Glomerular endothelial cell (primary cell): ENCODE measurements at places on chromosomes 1 and 21. TPM values are rescaled to one million over a fixed set of nuclear protein-coding genes. Genes with fewer than 3 reads are reported as not detected.

Gene ARHGAP29
- total RNA-seq, result 208 and 221 TPM in 2 replicates

Gene FMO3
- not detected in 2 replicates for total RNA-seq

Gene GCSAML
- not detected in 2 replicates for total RNA-seq

Gene NUF2
- 1.8 and 8.0 TPM in 2 replicates for total RNA-seq

Gene LCE6A
- not detected in 2 replicates for total RNA-seq

Gene CNIH3
- total RNA-seq, result 3.1 and 3.4 TPM in 2 replicates

Gene USH2A
- total RNA-seq, result not detected in 2 replicates

Gene VAV3
- total RNA-seq, result 10.1 and 16.4 TPM in 2 replicates

GRCh38 chr1:78095593-78095992, 49.8 kb downstream of the GIPC2 start:
- DNase-seq, result no peak

- no peak for DNase-seq
Observed at GRCh38 chr1:163013826-163014600, 55.1 kb upstream of the RGS4 start.

- no peak for DNase-seq
Observed at GRCh38 chr1:82116105-82116504, 315.4 kb downstream of the ADGRL2 start.

DNA sequence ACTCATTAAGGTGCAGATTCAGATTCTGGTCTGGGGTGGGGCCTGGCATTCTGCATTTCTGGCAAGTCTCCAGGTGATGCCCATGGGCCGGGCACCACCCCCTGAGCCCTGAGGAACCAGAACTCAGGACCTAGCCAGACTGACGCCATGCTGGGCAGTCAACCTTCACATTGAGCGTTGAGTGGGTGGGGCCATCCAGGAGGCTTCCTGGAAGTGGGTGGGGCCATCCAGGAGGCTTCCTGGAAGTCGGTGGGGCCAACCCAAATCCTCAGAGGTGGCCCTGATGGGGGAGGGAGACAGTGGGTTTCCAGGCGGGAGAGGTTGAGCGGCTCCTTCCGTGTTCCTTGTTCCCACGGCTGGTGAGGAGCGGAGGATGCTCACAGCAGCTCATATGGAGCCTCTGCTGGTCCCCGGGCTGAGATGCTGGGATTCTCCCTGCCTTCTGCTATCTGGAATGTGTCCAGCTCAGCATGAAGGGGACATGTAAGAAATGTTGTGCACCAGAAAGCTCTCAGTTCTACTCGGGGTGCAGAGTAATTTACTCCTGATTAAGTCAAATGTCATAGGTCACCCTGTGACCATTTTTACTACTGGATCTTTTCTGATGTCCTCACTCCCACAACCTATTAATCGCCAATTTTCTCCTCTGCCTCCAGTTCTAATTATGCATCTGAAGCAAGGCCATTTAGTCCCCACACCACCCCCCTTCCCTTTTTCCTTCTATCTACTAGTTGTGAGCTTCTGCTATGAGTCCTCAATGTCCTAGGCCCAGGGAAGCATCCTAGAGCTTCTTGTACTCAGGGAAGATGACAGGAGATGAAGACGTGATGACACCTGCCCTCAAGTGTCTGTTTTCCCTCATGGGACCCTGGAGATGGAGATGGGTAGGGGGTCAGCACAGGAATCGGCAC, 435.4 kb downstream of the PTPRU start:
- DNase-seq, result no peak

DNA sequence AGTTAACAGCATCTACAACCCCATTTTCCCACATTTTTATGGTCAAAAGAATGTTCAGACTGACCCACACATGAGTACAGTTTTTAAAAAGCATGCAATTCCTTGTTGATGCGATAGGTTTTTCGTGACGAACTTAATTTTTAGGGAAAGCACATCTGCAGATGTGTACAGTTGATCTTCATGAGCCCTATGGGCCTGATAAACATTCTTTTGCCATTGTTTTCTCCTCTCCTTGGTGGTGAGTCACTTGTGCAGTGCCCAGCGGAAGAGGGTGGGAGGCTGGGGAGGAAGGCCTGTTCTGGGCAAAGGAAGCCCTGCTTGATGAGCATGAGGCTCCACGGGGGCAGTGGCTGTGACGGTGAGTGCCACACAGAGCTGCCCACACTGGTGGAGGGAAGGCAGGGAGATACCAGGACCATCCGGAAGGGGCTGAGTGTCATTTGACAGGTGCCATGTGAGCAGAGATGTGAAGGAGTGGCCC, 5.3 kb downstream of the ARF1 start:
- DNase-seq, result peak; percentile 69

DNA sequence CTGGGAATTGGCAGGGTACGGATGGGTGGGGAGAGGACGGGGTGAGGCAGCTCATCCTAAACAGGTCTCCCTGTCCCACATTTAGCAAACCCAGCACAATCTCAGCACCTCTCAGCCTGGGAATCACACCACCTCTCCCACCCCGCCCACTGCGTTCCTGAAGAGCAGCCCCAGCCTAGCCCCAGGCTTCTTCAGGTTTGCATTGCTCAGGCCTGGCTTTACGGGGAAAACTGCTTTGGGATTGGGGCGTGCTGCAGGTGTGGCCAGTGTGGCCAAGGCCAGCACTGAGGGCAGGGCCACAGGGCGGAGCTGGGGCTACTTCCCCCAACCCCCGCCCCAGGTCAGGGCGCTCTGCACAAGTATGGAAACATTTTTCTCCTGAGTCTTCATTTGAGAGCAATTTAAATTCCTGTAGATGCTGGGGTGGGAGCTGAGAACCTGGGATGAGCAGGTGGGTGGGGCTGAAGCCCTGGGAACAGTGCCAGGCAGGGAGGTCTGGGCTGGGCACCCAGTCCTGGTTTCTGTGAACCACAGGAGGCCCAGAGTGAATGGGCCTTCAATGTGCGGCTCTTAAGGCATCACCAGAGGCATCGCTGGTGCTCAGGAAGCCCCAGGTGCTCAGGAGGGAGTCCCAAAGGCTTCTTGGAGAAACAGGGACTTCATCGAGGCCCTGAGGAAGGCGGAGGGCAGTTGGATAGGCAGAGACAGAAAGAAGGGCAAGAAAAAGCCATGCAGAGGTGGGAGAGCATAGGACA, 24.1 kb downstream of the TNNT2 start:
- no peak for DNase-seq

DNA sequence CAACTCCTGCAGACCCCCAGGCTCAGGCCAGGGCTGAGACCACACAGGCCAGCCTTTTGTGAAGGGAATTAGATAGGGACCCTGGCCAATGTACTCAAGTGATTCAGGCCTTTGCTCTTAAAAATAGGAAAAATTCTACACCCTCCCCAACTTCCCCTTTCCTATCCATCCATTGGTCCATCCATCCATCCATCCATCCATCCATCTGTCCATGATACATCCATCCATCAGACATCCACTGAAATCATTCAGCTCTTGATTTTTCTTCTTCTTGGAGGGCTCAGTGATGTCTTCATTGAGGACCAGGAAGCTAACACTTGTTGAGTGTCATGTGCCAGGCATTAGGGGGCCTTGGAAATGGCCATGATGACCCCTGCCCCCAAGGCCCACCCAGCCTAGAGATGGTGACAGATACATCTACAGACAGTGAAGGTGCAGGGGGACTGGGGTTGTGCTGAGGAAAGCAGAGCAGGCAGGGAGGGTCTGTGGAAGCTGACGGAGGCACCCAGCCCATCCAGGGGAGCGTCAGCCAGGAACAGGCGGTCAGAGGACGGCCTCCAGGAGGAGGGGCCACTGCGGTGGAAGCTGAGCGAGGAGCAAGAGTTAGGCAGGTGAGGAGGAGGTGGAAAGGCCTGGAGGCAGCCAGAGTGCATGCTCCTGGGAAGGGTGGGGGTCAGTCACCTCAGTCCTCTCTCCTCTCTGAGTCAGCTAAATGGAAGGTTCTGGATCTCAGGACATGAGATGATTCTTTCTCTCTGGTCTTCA, 81.9 kb downstream of the EPHB2 start:
- no peak for DNase-seq

- DNase-seq, result no peak
Observed at GRCh38 chr1:205791568-205792180, 16.4 kb upstream of the RAB29 start.

GRCh38 chr1:151072224-151072623, 1.7 kb downstream of the GABPB2 start:
- DNase-seq, result no peak

GRCh38 chr1:245874942-245875580, 632.0 kb downstream of the SMYD3 start:
- DNase-seq, result peak; percentile 90

DNA sequence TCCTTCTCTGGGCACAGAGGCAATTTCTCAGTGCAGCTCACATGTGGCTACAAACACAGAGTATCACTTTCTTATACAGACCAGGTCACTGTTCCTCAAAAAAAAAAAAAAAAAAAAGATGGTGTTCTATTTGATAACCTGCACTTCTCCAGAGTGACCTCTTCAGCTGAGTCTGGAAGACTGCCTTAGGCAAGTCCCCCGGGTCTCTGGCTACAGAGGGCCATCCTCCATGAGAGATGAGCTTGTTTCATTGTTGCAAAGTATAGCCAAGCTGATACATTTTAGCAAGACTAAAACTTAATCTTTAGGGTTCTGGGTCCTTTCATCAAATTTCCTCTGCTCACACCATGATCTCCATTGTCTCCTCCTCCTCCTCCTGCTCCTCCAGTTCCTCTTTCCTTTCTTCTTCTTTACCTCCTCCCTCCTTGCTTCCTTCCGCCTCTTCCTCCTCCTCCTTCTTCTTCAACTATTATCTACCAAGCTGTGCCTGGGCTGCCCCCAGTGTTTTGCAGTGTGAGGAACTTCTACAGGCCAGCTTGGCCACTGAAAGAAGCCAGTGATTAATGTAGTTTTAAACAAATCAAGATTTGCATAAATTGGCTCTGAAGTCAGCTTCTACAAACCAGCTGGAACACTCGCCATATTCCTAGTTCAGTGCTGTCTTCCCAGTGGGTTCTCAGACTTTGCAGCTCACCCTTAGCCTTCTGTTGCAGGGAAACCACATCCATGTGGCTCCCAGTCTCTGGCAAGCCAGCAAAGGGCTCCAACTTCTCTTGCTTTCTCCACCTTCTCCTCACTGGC, 139.4 kb downstream of the RUNX1 start:
- no peak for DNase-seq

GRCh38 chr1:110356379-110356778, 17.2 kb downstream of the RBM15 start:
- no peak for DNase-seq

GRCh38 chr1:47187926-47188250, 1.9 kb downstream of the PDZK1IP1 start:
- DNase-seq, result no peak

DNA sequence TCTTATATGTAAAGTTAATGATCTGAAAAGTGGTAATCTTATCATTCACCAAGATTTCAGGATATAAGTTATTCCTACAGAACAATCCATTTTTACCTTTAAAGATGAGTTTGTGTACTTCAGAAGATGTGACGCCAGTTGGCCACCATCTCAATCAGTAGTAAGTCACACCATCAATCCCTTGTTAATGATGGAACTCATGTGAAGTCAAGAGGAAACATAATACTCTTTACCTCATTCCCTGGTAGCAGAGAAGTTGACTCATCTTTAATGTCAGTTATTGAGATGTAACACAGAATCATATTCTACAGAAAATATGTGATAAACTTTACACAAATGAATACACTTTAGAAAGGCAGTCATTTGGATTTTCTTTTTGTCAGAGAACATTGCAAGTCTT, 38.2 kb downstream of the MRPL39 start:
- DNase-seq, result no peak

GRCh38 chr1:236282425-236282716, 613 bp upstream of the ERO1B start:
- no peak for DNase-seq

DNA sequence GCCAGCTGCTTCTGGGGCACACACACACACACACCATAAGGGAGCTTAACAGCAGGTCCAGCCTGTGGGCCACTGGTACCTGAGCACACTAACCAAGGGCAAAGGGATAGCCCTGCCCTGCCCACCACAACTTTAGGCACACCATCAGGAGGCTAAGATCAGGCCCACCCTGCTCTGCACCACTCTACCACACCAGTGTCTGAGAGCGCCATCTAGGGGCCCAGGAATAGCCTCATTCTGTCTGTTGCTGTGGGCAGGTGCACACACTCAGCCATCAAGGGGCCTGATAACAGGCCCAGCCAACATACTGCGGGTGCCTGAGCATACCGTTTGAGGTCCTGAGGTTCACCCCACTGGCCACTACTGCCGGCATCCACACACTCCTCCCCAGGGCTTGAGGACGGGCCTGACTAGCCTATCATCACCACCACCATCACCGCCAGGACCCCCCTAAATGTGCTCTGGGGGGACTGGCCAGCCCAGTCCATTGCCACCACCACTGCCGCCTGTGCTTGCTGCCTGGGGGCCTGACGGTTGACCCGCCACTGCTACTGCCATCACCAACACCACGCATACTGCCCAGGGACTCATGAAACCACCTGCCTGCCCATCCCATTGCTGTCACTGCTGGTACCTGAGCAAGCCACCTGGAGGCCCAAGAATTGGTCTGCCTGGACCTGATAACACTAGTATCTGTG, 31.3 kb downstream of the NSL1 start:
- DNase-seq, result no peak

DNA sequence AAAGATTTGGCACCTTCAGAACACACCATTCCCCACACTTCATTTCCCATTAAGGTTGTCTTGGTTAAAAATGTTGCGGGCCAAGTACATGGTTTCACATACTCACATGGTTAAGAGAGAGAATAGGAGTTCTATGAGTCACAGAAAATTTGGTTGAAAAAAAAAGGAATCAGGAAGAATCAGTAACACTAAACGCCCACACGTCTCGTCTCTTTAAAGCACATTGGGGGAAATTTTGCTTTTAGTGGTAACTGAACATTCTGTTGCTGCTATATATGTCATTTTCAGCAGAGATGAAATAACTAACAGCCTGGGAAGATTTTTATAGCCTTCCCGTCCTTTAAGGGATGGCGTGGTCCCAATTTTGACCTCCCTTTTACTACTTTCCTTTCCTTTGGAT, 132.9 kb upstream of the ERG start:
- no peak for DNase-seq

GRCh38 chr1:66678146-66678545, 74.1 kb upstream of the DYNLT5 start:
- DNase-seq, result no peak

DNA sequence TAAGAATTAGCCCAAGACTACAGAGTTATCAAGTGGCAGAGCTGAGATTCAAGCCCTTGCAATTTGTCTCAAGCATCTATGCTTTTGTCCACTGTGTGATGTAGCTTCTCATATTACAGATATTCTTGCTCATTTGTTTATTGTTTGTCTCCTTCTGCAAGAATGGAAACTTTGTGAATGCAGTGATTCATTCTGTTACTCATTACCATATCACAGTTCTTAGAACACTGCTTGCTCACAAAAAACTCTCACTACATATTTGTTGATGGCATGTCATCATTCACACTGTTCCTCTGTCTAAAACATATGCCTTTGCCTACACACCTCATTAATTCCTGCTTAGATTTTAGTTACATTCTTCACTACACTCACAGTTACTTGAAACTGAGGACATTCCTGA, 1198.9 kb downstream of the PLA2G4A start:
- peak; percentile 64 for DNase-seq

- peak; percentile 51 for DNase-seq
Observed at GRCh38 chr1:51750218-51750617, 128.3 kb downstream of the NRDC start.
